Retinal pigment epithelial cell (primary cell): ENCODE measurements at places on chromosomes 5 and 9.

DNA sequence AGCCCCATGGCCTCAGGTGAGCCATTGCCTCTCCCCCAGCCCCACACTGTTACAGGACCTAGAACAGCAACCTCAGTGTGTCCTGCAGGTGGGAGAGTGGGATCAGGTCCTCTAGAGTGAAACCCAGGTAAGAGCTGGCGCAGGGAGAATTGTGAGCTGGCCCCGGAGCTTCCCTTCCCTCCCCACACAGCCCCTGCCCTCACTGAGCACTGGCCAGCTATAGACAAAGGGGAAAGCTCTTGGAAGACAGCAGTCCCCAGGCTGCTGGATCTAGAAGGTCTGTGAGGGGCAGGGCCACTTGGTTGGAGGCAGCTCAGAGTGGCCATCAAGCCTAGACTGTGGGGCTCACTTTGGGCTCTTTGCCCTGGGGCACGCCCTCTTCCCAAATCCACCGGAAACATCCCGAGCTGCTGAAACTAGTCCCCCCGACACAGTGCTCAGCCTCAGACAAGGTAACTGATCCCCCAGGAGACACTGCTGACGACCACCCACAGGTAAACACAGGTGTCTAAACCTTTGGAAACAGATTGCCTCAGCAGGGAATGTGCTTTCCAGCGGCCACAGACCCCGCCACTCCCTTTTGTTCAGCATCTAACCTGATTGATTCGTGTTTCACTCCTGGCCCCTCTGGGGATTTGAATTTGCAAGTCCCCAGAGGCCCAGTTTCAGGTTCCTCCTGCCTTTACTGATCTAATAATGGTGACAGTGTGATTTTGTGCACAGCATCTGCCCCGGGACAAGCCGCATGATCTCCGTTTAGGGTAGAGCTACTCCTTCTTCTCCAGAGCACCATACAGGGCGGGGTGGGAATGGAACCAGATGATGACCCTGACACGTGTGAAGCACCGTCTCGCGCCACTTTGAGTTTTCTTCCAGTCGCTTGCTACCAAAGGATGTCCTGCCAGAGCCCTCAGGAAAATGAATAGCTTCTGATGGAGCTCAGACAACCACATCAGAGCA, 42.2 kb upstream of the ADAMTS2 start:
- no peak for DNase-seq

GRCh38 chr5:116912221-116912620, 337.6 kb upstream of the SEMA6A start:
- no peak for DNase-seq

DNA sequence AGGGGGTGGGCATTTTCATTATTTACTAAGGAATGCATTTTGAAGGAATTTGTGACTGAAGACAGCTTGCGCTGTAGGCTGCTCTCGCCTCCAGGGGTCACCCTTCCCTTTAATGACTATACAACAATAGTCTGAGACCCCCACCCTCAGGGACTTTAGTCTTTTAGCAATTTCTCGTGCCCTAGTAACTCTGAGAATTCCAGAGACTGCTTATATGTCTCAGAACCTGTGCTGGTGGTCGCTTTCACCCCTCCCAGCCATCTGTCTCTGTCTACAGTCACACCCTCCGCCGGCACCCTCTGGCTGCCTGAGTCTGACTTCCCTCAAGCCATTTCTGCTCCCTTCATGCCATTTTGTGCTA, 671.4 kb downstream of the NR2F1-AS1 start:
- no peak for DNase-seq

- no peak for DNase-seq
These were observed 388.6 kb upstream of the CDH6 start for GRCh38 chr5:30804739-30805505.

- no peak for DNase-seq
These were observed 27.6 kb downstream of the TCF7 start for GRCh38 chr5:134142052-134142451.

DNA sequence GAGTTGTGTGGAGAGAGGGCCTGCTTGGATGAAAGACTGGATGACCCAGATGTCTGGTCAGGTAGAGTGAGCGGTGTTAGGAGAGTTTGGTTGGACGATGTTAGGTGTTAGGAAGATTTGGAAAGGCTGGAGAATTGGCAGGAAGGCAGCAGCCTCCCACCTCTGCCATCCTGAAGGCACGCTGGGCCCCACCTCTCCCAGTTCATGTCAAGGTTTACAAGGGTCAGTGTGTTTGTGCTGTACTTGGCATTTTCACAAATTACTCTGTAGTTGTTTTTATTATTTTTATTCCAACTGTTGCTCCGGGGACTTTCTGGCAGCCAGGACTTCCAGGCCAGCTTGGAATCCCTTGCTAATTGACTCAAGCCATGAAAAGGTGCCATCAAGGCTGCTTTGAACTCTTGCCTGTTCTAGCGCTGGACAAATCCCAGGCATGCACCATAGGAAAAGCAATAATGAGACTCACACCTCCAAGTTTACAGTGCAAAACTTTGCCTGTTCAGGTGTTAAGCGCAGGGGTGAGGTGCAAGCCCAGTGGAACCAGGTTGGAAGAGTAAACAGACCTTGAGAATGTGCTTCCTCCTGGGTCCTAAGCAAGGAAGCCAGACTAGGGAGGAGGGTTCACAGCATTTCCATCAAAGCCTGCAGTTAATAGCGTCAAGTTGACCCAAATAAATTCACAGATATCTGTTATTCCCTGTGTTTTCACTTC, 41.7 kb upstream of the KLF9 start:
- DNase-seq = no peak

DNA sequence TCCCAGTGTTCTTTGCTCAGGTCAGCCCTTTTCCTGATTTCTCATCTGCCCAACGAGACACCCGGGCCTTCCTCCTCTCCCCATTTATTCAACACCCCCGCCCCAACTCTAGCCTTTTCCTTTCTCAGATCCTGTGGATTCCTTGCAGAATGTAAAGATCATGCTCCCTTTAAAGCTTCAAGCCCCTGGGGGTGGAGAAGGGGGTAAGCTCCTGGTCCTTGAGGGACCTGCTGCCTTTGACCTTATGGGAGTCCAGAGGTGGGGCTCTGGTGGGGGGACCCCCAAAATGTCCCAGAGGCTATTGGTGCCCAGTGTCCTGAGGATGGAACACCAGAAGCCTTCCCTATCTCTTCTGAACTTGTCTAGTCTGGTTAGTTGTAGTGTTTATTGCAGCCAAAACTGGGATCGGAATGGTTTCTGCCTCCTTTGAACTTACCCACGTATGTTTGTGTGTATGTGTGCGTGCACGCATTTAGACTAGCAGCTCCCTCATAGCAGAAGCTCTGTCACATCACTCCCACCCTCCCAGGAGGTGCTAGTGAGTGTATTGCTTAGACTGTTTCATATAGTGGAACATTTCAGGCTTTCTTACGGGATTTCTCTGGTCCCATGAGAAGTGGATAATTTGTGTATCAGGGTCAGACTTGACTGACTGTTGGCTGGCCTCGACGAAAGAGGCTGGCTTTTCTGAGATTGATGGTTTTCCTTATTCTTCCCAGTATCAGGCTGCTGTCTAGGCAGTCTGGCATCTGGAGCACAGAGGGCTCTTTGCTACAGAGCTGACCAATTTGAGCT, 1.1 kb downstream of the GALNT10 start:
- no peak for DNase-seq

GRCh38 chr5:74950836-74951515, 84.8 kb upstream of the FAM169A start:
- no peak for DNase-seq
